ENCODE measurements at places on chromosomes 6 and 20. TPM values are rescaled to one million over a fixed set of nuclear protein-coding genes. Genes with fewer than 3 reads are reported as not detected.

The IRF4 gene
- 1.7 TPM for total RNA-seq

- DNase-seq = no peak
These were observed 141.5 kb downstream of the OR2B2 start for GRCh38 chr6:27770724-27771123.

DNA sequence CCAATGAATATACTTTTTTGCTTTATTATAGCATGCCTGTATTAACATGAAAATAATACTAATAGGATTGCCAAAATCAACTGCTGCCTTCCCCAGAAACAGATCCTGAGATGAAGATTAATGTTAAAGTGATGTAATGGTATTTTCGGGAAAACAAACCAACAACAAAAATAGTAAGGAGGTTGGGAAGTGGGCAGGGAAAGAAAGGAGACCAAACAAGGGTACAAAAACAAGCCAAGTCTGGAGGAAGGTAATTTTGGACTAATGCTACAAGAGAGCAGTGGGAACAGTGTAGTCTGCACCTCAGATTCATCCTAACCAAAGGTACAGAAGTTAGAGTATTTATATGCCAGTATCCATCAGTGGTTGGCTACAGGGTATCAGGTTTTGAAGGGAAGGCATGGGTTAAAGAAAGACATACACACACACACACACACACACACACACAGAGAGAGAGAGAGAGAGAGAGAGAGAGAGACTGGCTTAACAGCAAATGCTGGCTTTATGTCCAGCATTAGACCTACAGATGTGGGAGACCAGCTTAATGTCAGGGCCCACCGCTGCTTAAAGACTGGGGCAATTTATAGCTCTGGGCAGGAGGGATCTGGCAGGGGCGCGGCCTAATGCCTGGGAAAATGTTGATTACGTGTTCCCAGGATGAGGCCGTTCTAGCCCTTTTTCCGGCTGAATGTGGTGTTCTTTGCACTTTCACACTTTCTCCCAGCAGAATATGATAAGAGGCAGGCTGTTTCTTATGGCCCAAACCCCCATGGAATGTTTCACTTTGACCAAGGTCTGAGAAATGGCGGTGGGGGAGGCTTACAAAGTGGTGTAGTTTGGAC lies 3.8 kb upstream of the SLC17A1 start:
- no peak for DNase-seq

The MACROD2 gene
- 1.2 TPM for total RNA-seq

The SLC52A3 gene
- not detected for total RNA-seq

- DNase-seq = no peak
These were observed 547.1 kb upstream of the ZNF337 start for GRCh38 chr20:26243731-26244130.

DNA sequence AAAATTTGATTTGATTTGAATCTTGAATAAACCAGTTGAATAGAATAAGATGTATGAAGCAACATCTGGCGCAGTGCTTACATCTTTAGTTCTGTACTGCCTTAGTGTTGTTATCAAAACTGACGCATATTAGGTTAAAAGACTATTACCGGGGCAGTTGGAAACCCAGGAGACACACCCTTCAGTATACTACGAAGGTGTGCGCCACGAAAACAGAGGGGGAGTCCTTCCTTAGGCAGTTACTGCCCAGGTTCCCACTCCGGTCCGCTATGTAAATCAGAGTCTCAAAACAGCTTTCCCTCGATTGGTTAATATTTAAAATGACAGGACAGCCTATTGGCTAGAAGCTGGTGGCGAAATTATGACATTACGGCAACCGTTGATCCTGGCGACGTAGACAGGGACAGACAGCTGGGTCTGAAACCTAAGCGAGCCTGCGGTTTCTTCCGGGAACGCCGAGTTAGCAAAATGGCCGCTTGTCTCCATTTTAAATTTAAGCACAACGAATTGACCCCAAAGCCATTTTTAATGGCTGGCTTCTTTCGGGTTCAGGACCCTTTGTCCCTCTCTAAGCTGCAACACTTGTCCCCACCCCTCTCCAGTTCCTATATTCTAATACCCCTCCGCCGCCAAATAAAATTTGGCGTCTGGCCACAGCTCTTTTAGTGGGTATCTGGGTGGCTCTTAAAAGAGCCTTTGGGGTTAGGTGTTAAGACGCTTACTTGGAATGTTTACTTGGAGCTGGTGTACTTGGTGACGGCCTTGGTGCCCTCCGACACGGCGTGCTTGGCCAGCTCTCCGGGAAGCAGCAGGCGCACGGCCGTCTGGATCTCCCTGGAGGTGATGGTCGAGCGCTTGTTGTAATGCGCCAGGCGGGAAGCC lies 35.8 kb downstream of the HFE start:
- peak; percentile 97 for DNase-seq

DNA sequence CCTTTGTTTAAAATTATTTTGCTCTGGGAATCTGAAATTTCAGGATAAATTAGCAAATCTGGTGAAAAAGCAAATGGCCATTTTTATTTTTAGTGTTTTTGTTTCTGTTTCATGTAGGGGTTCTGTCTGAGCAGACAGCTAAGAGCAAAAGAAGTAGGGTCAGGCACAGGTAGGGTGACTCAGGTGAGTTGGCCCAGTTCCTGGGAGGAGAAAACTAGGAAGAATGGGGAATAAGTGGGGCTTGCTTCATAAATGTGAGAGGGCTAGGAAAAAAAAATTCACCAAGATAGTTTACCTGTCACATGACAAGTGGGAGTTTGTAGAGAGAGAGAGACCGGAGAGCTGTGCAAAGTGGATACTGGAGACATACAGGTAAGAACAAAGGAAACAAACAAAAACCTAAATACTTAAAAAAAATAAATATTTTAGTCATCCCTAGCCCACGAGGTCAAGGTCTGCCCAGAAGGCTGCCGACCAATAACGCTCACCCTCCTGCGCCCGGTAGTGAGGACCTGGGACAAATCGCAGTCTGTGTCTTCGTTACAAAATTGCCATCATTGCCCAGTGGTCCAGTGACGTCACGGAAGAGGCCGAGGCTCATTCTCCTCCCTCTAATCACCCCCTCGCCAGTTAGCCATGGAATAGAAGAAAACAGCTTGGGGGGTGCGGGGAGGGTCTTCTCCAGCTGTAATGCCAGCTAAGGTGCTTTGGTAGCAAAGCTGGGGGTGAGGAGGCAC lies 2.3 kb downstream of the THBD start:
- DNase-seq = no peak

GRCh38 chr20:20235681-20236080 lies 132.2 kb upstream of the INSM1 start:
- DNase-seq = no peak

The CEP57L1 gene
- total RNA-seq = 7.0 TPM

DNA sequence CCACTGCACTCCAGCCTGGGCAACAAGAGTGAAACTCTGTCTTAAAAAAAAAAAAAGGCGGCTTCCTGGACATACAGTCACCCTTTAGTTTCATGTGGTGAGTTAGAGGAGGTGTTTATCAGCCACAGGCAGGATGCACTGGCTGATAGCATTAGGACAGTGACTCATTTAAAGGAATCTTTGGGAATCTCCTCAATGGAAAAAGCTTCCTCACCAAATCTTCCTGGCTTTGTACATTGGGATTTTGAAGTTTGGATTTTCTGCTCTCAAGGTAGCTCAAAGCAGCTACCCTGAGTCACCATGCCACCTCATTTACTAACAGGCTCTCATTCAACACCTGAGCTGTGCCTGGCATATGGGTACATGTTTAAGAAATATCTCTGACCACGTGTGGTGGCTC lies 20.2 kb downstream of the PRPH2 start:
- no peak for DNase-seq

DNA sequence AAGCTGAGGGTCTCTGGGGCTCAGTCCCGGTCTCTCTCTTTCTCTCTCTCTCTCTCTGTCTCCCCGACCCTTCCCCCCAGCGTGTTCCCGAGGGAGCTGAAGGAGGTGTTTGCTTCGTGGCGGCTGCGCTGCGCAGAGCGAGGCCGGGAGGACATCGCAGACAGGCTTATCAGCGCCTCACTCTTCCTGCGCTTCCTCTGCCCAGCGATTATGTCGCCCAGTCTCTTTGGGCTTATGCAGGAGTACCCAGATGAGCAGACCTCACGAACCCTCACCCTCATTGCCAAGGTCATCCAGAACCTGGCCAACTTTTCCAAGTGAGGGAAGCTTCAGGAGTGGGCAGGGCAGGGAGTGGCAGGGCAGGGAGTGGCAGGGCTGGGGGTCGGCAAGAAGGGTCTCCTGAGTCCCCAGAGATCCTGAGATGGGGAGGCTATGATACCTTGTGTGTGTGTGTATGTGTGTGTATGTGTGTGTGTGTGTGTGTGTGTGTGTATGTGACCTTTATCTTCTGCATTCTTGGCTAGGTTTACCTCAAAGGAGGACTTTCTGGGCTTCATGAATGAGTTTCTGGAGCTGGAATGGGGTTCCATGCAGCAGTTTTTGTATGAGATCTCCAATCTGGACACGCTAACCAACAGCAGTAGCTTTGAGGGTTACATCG lies 13.6 kb upstream of the ZBTB9 start:
- DNase-seq = no peak

GRCh38 chr6:117477988-117478852 lies 4.3 kb upstream of the DCBLD1 start:
- DNase-seq = peak; percentile 72

The CST8 gene
- not detected for total RNA-seq

GRCh38 chr6:141598487-141598886 lies 534.2 kb upstream of the GJE1 start:
- DNase-seq = no peak

GRCh38 chr6:3878048-3878666 lies 29.0 kb downstream of the FAM50B start:
- no peak for DNase-seq

- no peak for DNase-seq
These were observed 74.0 kb upstream of the MAP3K4 start for GRCh38 chr6:160917572-160917971.

- no peak for DNase-seq
These were observed 7.1 kb downstream of the VNN2 start for GRCh38 chr6:132750455-132751248.

The WFDC5 gene
- not detected for total RNA-seq

The DSP gene
- 64.6 TPM for total RNA-seq

- no peak for DNase-seq
These were observed 39.4 kb downstream of the MAP7 start for GRCh38 chr6:136510782-136511181.

The DPPA5 gene
- not detected for total RNA-seq

DNA sequence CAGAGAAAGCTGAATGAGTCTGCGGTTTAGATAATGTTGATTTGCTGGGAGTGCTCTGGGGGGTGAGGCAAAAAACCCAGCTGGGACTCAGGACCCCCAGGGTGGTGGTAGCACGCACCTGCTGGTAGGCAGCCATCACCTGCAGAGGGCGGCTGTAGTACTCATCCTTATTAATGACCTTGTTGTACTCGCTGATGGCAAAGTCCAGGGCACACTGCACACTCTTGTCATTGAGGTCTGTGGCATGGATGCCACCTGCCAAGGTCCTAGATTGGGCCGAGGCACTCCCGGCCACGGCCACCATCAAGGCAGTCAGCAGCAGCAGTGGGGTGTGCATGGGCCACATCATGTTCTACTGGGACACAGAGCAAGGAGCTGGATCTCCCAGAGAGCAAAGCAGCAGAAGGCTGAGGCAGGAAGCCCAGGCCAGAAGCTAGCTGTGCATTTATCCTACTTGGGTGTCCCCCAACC lies at the start of gene CST5:
TSS of gene CST5 (minus strand) at position 421 of the 471 bp plus-strand sequence. CDS start at position 349, 72 bp downstream.
- DNase-seq = no peak

GRCh38 chr6:43781941-43782704 lies 12.1 kb downstream of the VEGFA start:
- no peak for DNase-seq

DNA sequence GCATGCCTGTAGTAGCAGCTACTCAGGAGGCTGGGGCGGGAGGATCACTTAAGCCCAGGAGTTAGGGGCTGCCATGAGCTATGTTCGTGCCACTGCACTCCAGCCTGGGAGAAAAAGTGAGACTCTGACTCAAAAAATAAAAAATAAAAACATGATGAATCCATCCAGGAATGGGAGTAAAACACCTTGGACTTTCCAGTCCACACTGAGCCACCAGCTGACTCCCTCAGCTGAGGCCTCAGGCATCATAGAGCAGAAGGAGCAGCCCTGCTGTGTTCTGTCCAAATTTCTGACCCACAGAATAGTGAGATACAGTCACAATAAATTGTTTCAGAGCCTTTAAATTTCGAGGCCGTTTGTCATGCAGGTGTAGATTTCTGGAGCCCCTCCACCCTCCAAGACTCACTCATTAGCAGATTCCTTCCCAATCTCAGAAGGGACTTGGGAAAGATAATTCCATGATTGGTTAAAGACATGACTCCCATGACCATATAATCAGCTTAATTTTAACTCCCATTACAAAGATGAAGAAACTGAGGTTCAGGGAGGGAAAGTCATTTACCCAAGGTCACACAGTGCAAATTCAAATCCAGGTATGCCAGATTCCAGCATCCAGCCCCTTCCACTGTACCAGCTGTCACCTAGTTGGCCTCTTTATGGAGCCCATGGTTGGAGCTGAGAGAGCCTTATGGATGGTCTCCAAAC lies 9.0 kb upstream of the MMP9 start:
- DNase-seq = no peak

DNA sequence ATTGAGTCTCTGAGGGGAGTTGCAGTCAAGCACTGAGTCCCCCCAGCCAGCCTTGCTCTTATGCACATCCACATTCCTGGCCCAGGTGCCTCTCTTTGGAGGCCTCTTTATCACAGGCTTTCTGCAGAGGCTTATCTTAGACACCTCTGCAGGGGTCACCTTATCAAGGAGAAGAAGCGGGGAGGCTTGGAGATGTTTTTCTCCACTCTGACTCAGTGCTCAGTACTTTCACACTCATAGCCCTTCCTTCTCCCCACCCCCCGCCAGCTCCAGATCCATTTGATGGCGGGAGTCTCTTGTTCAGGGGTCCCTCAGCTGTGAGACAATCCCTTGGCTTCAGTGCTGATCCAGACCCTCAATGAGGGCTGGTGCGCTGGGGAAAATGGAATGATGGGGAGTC lies 132.1 kb upstream of the TSHZ2 start:
- no peak for DNase-seq

The CST2 gene
- total RNA-seq = not detected

The DAAM2 gene
- total RNA-seq = 4.1 TPM

DNA sequence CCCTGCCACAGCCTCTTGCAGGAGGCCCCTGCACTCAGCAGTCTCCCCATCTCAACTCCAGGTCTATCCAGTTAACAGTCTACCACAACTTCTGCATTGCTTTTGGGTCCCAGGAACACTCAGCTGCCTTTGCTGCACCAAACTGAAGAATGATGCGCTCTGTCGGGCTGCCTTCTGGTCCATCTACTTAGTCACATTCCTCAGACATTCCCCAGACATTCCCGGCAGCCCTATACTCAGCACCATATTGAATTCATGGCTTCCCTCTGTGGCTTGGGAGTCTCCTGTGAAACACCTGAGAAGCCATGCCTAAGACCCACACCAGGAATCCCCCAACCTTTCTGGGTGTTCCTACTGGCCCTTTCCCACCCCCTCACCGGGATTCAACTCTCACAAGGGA lies 99.6 kb upstream of the COL21A1 start:
- DNase-seq = no peak

- no peak for DNase-seq
These were observed 49.5 kb downstream of the RPS12 start for GRCh38 chr6:132863895-132864294.

GRCh38 chr6:150881911-150882481 lies 16.5 kb downstream of the MTHFD1L start:
- DNase-seq = no peak

The RAET1G gene
- not detected for total RNA-seq
